ENCODE measurements at places on chromosomes 6 and 20.

DNA sequence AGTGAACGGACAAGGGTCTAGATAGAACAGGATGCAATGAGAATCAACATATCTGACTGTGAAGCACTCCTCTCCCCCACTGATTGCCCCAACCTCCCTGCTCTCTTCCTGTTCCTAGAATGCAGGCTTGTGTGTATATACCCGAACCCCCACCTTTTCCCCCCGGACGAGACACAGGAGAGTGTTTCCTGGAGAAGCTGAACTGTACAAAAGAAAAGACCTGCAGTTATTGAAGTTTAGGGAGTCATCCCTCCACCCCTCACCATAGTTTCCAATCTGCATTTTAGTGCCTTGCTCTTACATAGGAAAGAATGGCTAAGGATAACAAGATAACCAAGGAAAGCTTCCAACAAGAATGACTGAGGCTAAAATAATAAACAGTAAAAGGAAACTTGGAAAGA lies 55.5 kb upstream of the PDE10A start:
- DNase-seq, result no peak

DNA sequence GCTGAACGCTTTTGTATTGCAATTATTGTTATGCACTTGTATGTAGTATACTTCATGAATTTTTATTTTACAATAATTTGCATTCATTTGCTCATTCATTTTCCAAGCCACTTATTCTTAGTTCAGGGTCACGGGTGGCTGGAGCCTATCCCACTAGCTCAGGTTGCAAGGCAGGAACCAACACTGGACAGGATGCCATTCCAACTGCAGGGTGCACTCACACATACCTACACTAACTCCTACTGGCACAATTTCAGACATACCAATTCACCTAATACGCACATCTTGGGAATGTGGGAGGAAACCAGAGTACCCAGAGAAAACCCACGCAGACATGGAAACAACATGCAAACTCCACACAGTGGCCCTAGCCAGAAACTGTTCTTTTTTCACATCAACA lies 61.8 kb downstream of the LMBRD1 start:
- DNase-seq, result no peak

GRCh38 chr20:2978519-2978918 lies 64.9 kb upstream of the GNRH2 start:
- no peak for DNase-seq

- DNase-seq, result no peak
Measured at GRCh38 chr6:85127168-85127498, 322.8 kb upstream of the NT5E start.

DNA sequence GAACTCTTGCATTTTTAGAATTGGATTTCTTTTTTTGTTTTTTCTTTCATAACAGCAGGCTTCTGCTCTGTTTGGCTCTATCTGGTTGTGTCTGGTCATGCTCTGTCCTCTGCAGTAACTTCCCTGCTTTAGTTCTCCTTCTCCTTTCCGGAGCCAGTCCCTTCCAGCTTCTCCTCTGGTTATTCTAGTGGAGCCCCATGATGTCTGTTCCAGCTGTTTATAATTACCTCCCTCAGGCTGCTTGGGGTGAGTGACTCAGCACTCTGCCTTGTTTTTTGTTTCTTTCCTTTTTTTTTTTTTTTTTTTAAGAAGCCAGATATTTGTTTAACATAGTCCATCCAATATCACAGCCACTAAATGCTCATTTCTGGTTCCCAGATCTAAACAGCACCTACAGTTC lies 409.6 kb downstream of the MAFB start:
- DNase-seq, result no peak

GRCh38 chr6:168247443-168248147 lies 72.0 kb downstream of the DACT2 start:
- DNase-seq, result no peak

DNA sequence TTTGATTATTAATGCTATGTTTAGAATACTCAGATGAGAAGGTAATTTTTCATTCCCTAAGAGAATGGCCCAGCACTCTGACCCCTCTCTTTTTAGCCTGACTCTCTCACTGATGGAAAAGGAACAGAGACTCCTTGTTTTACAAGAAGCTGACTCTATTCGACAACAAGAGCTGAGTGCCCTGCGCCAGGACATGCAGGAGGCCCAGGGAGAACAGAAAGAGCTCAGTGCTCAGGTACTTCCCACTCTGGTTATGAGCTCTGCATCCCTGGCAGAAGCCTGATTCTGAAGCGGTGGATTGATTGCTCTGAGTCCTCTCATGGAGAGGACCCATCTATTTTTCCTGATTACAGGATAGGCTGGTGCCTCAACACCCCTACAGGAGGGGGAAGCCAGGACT lies 33.0 kb downstream of the C20orf173 start:
- DNase-seq, result no peak
